SHP77 (cell line): ENCODE measurements at places on chromosomes 1 and 21.

- DNase-seq, result no peak
Observed at GRCh38 chr1:210310562-210311153, 18.0 kb upstream of the HHAT start.

DNA sequence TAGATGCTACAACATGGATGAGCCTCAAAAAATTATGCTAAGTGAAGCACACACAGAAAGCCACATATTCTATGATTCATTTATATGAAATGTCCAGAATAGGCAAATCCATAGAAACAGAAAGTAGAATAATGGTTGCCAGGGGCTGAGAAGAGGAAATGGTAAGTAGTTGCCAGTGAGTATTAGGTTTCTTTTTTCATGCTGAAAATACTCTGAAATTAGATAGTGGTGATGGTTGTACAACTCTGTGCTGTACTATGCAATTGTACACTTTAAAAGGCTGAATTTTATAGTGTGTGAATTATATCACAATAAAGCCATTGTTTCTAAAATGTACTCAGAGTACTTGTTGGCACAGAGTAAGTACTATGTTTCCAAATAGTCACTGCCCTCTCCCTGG is 15.5 kb upstream of the GFI1 start:
- DNase-seq, result no peak

- no peak for DNase-seq
Observed at GRCh38 chr1:112450773-112451172, 54.8 kb downstream of the CTTNBP2NL start.

GRCh38 chr1:151165281-151165737 is 393 bp downstream of the LYSMD1 start:
- peak; percentile 32 for DNase-seq

DNA sequence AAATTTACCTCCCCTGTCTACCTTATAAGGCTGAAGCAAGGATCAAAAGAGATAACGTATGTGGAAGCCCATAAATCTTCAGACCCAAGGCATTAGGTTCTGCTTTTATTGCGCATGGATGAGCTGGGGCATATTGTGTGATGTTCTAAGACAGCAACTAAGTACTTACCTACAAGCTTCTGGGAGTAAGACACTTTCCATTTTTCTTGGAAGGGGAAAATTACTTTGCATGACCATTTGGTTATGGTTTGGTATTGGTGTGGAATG is 21.1 kb downstream of the LMOD1 start:
- no peak for DNase-seq

DNA sequence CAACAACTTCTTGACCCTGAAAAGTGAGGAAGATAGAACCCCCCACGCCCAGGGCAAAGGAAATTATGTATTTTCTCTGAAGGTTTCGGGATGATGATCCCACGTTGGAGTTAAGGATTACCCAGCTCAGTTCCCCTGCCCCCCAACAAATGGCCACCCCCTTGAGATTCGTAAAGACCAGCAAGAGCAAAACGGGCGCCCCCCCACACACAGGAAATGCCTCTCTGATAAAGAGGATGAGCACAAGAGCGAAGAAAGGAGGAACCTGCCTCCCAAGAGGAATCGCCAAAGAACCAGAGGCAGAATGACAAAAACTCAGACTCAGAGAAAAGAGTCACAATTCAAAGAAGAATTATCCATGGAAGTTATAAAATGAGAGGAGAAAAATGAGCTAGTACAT is 576.9 kb downstream of the MATN1 start:
- no peak for DNase-seq

GRCh38 chr1:3742439-3743298 is 9.6 kb upstream of the CCDC27 start:
- no peak for DNase-seq

- DNase-seq, result no peak
Observed at GRCh38 chr1:32178380-32179192, 889 bp upstream of the TXLNA start.

DNA sequence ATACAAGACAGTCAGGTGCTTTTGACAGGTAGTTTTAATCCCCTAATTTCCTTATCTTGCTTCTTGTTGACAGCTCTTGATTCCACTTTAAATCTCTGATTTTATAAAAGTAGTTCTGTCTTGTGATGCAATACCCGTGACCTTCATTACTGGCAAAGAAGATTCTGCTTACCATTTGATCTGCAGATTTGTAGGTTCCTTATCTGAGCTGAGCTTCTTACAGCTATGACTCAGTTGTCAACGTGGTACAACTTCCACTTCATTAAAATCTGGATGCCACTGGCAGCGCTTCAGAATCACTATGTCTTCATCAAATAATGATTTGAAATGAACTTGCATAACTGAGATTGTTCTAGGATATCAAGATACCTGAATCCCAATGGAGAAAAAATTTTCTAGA is 543.6 kb upstream of the B3GALT2 start:
- no peak for DNase-seq

DNA sequence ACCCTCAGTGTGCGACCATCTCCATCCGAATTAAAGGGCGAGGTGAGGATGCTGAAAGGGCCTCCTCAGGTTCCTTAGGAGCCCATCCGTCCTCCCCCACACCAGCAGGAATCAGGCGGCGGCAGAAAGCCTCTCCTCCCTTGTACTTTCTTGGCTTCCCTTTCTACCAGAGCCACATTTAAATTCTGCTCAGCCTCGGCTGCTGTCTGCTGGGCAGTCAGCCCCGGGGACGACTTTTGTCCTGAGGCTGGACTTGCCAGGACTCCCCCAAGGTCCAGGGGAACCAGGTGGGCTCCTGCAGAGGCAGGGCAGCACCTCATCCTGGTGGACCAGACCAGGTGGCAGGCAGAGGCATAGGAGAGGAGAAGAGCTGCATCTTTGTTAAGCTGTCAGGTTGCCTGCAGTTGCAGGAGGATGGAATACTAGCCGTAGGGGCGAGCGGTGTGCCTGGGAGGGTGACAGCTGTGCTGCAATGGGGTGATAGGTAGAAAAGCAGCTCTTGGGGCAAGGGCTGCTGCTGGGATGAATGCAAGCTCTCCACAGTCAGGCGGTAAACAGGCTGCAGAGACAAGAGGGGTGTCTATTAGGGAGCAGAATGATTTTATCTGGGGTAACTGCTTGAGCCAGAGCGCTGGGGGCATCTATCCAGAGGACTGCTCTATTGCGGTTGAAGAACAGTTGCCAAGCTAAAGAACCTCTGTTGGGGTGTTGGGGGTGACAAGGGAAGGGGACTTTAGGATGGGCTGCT is 46.2 kb upstream of the WASF2 start:
- DNase-seq, result no peak

DNA sequence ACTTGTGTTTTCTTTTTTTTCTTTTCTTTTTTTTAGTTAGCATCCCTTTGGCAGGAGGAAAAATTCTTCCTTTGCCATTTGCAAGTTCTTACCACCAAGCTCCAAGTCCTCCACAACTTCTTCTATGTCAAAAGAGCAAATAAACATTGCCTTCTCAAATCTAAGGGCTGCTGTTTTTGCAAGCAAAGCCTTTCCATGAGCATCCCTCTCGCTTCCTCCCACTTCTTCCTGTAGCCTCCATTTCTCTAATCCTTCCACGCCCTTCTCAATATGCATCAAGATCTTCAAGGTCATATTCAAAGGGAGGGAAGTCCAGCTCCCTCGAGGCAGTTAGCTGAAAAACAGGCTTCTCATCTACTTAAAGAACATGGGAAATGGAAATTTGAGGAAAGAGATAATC is 147.1 kb downstream of the ADSS2 start:
- no peak for DNase-seq
